ENCODE measurements at places on chromosomes 3 and 15. TPM values are rescaled to one million over a fixed set of nuclear protein-coding genes. Genes with fewer than 3 reads are reported as not detected.

Gene SLC28A2
- not detected for total RNA-seq

Gene SPINK8
- total RNA-seq, result not detected

Gene P3H2
- total RNA-seq, result not detected

Gene CLDN18
- not detected for total RNA-seq

Gene AVEN
- 11.6 TPM for total RNA-seq

Gene PAK6
- not detected for total RNA-seq

Gene ATP8B4
- not detected for total RNA-seq

Gene XCR1
- total RNA-seq, result not detected

Gene CHDH
- 1.4 TPM for total RNA-seq

GRCh38 chr3:123909785-123910184 lies 25.7 kb upstream of the MYLK start:
- DNase-seq, result no peak

GRCh38 chr3:77084511-77084910 lies 44.6 kb downstream of the ROBO2 start:
- DNase-seq, result no peak

DNA sequence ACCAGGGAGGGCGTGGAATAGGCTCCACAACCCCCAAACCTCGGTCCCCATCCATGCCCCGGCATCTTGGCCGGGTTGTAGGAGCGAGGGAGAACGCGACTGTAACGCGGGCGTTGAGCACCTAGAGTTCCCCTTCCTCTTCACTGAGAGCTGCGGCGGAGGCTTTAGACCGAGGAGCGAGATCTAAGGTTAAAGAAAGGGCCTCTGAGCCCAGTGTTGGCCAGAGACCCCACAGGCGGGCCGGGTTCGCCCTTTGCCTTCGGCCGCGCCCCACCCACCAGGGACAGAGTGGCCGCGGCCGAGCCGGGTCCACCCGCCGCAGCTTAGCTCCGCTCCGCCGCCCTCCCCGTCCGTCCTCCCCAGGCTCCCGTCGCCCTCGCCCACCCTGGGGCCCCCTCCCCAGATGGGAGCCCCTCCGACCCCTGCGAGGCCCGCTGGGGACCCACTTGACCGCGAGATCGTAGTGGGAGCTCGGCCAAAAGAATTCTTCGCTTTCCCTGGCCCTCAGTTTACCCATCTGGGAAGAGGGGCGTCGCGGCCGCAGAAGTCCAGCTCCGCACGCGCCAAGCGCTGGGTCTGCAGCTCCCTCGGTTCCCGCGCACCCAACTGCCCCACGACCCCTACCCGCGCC lies 425 bp downstream of the ANPEP start:
- no peak for DNase-seq

DNA sequence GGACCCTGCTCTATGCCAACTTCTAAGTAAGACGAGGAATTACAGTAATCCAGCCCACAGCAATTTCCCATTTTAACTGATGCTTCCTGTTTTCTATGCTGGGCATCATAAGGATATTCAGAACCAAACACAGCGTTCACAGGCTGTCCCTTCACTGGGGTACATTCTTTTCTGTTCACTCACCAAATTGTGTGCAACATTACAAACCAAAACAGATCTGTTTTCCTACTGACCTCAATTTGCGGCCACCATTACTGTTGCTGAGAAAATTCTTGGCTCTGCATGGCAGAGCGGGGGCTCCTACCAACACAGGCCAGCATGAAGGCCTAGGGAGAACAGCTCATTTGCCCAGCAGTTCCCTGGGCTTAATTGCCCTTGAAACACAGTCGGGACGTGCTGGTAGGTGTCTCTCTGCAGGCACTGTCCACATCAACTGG lies 76.5 kb downstream of the MYO1E start:
- DNase-seq, result no peak

- DNase-seq, result no peak
Measured at GRCh38 chr3:137770835-137771399, 6.8 kb downstream of the SOX14 start.

DNA sequence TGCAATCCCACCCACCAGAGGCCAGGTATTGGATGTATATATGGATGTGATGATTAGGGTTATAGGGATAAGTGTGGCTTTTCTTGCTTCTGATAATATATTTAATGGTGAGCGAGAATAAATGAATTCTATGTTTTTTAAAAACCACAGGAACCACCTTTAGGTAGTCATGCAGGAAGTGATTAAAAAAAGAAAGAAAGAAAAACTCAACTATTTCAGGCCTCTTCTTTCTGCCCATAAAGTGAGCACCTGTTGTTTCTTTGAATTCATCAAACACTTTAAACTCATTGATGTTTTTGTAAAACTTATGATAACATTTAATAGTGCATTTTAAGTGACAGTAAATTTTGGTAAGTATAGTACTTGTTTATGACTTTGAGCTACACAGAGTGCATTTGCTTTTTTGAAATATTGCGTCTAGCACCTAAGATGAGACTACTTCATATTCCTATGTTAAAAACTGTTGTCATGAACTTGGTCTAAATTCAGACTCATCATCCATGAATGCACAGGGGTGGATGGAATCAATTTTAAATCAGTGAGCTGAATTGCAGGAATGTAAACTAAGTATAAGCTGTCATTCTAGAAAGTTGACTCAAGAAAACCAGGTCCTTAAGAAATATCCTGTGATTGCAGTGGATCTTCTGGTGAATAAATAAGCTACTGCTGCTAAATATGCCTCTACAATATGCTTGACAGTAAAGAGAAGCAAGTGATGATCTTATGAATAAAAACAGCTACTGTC lies 764.4 kb upstream of the NECTIN3 start:
- DNase-seq, result no peak

DNA sequence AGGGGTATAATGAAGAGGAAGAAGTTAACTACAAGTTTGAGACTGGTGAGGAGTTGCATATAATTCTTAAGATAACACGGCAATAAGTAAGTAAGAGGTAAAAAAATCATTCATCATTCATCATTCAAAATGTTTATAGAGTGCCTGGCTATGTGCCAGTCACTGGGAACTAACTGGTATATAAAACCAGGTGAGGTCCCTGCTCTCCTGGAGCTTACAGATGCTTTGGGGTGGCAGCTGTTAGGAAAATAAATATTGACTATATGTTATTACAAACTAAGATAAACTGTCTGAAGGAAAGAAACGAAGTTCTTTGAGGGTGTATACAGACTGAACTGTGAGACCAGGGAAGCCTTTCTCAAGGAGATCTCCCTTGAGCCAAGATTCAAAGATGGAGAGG lies 2.9 kb downstream of the CASR start:
- no peak for DNase-seq

DNA sequence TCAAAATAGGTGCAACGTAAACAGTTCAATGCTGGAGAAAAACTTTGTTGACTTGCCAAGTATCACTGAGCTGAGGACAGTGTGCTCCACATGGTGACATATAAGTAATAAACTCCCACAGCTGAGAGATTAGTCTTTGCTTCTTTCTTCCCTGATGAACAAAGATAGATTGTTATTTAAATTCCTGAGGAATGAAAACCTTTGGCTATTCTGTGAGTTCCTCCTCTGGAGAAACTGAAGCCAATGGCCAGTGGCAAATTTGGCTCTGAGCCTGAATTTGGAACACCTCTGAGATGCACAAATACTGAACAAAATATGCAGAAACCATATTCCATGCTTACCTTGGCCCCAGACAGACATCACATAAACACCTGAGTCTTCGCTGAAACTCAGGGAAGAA lies 63.3 kb downstream of the RPL22L1 start:
- DNase-seq, result no peak

DNA sequence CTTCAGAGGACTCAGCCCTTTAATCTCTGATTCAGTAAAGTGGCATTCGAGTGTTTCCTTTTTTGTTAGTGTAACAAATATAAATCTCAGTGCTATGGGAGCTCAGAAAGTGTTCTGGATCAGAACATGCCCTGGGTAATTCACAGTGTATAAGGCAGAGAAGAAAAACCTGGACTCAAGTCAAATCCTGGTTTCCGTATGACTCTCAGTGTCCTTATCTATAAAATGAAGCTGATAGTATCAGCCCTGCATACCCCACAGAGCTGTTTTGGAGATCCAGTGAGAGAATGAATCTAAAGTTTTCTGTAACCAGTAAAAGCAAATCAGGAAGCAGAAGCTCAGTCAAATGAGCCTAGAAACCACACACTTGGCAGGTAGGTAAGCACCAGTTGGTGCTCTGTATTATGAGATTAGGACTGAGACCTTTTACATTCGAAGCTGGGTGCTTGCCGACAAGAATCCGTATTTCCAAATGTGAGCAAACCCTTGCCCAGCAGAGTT lies 67.2 kb downstream of the IL1RAP start:
- DNase-seq, result no peak

GRCh38 chr15:38992506-38992905 lies 427.9 kb upstream of the RASGRP1 start:
- no peak for DNase-seq

- DNase-seq, result no peak
Measured at GRCh38 chr3:191682961-191683360, 222.0 kb downstream of the PYDC2 start.

- no peak for DNase-seq
Measured at GRCh38 chr3:108441071-108441507, 69.3 kb downstream of the MYH15 start.

DNA sequence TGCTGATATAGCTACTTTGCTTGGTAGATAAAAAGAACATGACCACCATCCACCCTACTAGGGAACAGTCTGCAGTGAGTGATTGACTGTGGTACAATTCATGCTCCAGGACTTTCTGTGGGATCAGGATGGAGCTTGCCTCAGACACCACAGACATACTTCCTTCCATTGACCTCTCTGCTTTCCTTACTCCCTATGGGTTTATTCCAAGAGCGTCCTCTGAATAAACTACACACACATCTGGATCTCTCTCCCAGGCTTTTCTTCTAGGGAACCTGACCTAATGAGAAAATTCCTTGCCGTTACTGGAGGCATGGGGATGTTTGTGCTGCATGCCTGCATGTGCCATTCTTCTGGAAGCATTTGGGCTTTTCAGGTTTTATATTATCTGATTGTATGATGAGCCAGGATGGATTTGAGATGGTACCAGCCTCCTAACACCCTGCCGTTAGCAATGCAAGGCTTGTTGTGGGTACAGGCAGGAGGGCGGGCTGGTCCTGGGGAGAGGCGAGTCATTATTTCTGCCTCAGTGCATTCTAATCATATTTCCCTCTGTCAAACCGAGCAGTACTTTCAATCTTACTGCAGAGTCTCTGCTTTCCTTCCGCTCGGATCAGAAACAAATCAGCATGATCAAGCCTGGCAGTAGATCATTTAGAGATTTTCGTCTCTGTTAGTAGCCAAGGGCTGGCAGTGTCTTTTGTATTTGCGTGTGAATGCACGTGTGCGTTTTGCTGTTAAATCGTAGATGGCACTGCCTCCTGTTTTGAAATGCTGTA lies 279.2 kb downstream of the PDCD6IP start:
- no peak for DNase-seq

- no peak for DNase-seq
Measured at GRCh38 chr15:77889009-77889806, 188.3 kb downstream of the TBC1D2B start.

GRCh38 chr3:25586553-25586952 lies 78.2 kb downstream of the TOP2B start:
- DNase-seq, result no peak

DNA sequence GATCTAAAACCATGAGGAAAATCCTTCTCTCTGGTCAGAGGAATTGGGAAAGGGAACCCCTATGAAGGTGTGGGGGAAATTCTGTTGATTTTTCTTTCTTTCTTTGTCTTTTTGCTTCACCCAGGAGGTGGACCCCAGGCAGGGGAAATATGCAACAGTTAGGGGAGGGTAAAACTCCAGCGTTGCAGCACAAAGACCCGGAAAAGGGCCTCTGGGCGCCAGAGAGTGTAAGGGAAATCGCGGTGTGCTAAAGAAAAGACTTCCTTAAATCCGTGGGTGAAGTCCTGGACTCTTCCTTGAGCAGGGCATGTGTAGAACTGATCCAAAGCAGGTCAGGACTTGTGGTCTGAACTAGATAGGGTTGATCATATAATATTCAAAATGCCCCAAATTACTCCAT lies 11.1 kb upstream of the TBC1D21 start:
- no peak for DNase-seq

DNA sequence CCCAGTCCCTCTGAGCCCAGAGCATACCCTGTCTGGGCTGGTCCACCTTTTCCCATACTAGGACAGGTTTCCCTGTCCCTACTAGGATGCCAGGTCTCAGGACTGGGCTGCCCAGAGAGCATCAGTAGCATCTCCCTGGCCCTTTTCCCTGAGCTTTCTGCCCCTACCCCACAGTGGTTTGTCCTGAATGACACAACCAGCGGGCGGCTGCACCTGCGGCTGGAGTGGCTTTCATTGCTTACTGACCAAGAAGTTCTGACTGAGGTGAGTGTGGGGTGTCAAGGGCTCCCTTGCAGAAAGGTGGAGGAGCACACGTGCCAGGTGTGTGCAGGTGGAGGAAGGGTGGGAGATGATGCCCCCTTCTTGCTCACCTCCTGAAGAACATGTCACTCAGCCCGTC lies 33.5 kb downstream of the ESYT3 start:
- DNase-seq, result no peak

- no peak for DNase-seq
Measured at GRCh38 chr3:183857863-183858262, 26.8 kb downstream of the PARL start.

- peak; percentile 85 for DNase-seq
Measured at GRCh38 chr15:68252925-68253534, 23.5 kb upstream of the CLN6 start.

DNA sequence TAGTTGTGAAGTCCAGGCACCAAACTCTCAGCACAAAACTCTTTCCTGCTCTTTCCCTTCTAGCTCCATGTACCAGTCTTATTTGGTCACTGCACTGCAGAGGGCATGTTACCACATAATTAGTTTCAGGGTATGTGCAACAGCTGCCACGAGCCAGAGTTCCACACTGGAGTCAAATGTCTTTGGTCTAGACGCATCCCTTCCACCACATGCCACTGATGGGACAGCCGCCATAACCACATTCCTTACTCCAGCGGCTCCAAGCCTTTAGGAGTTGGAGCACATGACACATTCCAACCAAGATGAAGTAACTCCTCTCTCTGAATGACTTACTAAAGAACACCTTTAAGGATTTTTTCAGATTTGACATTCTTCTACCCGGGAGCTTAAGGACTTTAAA lies 153.4 kb downstream of the ERC2 start:
- DNase-seq, result no peak

- no peak for DNase-seq
Measured at GRCh38 chr15:49075881-49076280, 29.6 kb upstream of the SECISBP2L start.

DNA sequence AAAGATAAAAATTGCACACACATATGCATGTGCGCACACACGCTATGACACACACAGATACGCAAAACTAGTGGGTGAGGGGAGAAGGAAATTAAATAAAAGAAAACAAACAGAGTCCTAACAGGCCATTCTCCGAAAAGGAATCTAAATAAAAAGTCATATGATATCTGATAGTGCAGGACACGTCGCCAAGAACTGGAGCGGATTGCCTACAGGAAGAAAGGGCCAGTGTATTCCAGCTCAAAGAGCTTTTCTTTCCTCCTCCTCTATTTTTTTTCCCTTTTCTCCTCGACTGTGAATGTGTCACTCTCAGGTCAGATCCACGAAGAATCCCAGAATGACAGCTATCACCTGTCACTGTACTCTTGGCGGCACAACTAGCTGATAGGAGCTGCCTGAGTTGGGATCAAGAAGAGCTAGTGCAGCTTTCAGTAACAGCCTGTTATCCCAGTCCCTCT lies 157.8 kb downstream of the TIGIT start:
- no peak for DNase-seq

- no peak for DNase-seq
Measured at GRCh38 chr3:23726811-23727548, 78.8 kb upstream of the UBE2E1 start.

GRCh38 chr15:37693926-37694325 lies 240.5 kb upstream of the TMCO5A start:
- no peak for DNase-seq

GRCh38 chr15:91790836-91791235 lies 62.7 kb upstream of the SLCO3A1 start:
- no peak for DNase-seq

Measured in OCI-LY7 (cell line).